Nasal cavity respiratory epithelium epithelial cell of viscerocranial mucosa (primary cell): ENCODE measurements at places on chromosomes 1 and 21. TPM values are rescaled to one million over a fixed set of nuclear protein-coding genes. Genes with fewer than 3 reads are reported as not detected.

TMEM79 gene
- 9.2 and 16.1 TPM in 2 replicates for total RNA-seq

LRRC53 gene
- not detected in 2 replicates for total RNA-seq

GPR37L1 gene
- not detected in 2 replicates for total RNA-seq

ORC1 gene
- 0.14 and 0.34 TPM in 2 replicates for total RNA-seq

HSF2BP gene
- total RNA-seq: 6.2 and 8.5 TPM in 2 replicates

FCRL2 gene
- total RNA-seq: not detected in 2 replicates

LCE1C gene
- 0.34 TPM in 1 of 2 replicates, not detected in the other for total RNA-seq

PSMA5 gene
- 36.9 and 37.3 TPM in 2 replicates for total RNA-seq

OR2T33 gene
- total RNA-seq: not detected in 2 replicates

SHISAL2A gene
- total RNA-seq: 0.14 TPM in 1 of 2 replicates, not detected in the other

CDCA8 gene
- total RNA-seq: 0.43 and 0.68 TPM in 2 replicates

OR2T2 gene
- not detected in 2 replicates for total RNA-seq

TRIM17 gene
- 1.7 and 5.3 TPM in 2 replicates for total RNA-seq

PRAMEF10 gene
- total RNA-seq: not detected in 2 replicates

CFAP74 gene
- total RNA-seq: 0.07 TPM in 1 of 2 replicates, not detected in the other

FCGR2B gene
- not detected in 2 replicates for total RNA-seq

SELP gene
- total RNA-seq: 0.07 TPM in 1 of 2 replicates, not detected in the other

NUAK2 gene
- 5.5 and 12.0 TPM in 2 replicates for total RNA-seq

RBM11 gene
- 0.34 and 0.36 TPM in 2 replicates for total RNA-seq

NRIP1 gene
- 73.5 and 105 TPM in 2 replicates for total RNA-seq

OR6P1 gene
- not detected in 2 replicates for total RNA-seq

TMEM240 gene
- total RNA-seq: 0.34 and 0.71 TPM in 2 replicates

CD101 gene
- total RNA-seq: 0.34 and 1.8 TPM in 2 replicates

CELA2A gene
- not detected in 2 replicates for total RNA-seq

ANGPTL1 gene
- not detected in 2 replicates for total RNA-seq

TSSK3 gene
- 0.28 and 0.34 TPM in 2 replicates for total RNA-seq

DYNLT5 gene
- not detected in 2 replicates for total RNA-seq

SLC2A5 gene
- 0.34 and 0.50 TPM in 2 replicates for total RNA-seq

PRAMEF18 gene
- not detected in 2 replicates for total RNA-seq

GPR52 gene
- total RNA-seq: 0.34 and 0.78 TPM in 2 replicates

ATP6V1G3 gene
- not detected in 2 replicates for total RNA-seq
